ENCODE measurements at places on chromosomes 16 and 17.

DNA sequence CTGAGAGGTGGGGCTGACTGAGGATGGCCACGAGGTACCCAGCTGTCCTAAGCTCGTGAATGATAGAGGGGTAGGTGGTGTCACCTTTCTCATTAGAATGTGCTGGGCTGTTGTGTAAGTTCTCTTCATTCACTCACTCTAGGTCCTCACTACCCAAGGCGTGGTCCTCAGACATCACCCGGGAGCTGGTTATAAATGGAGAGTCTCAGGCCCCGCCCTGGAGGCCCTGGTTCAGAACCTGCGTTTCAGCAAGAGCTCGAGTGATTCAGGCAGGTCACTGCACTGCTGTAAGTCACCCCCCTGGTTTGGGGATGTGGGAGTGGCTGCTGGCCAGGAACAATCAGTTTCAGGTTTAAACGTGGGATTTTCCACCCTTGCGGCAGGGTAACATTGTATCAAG lies 139.8 kb downstream of the FOXL1 start:
- peak; percentile 34 for DNase-seq

GRCh38 chr16:50573947-50574744 lies 25.9 kb downstream of the NKD1 start:
- DNase-seq = no peak

DNA sequence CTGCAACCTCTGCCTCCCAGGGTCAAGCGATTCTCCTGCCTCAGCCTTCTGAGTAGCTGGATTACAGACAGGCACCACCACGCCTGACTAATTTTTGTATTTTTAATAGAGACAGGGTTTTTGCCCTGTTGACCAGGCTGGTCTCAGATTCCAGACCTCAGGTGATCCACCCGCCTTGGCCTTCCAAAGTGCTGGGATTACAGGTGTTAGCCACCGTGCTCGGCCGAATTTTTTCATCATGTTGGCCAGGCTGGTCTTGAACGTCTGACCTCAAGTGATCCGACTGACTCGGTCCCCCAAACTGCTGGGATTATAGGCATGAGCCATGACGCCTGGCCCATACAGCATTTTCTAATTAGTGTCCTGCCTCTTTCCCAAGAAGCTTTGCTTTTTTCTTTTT lies 52.7 kb upstream of the ADORA2B start:
- DNase-seq = no peak

GRCh38 chr17:55710829-55711496 lies 11.7 kb downstream of the TMEM100 start:
- peak; percentile 53 for DNase-seq

- DNase-seq = peak; percentile 31
Measured at GRCh38 chr17:40480501-40481003, 20.9 kb downstream of the TNS4 start.

DNA sequence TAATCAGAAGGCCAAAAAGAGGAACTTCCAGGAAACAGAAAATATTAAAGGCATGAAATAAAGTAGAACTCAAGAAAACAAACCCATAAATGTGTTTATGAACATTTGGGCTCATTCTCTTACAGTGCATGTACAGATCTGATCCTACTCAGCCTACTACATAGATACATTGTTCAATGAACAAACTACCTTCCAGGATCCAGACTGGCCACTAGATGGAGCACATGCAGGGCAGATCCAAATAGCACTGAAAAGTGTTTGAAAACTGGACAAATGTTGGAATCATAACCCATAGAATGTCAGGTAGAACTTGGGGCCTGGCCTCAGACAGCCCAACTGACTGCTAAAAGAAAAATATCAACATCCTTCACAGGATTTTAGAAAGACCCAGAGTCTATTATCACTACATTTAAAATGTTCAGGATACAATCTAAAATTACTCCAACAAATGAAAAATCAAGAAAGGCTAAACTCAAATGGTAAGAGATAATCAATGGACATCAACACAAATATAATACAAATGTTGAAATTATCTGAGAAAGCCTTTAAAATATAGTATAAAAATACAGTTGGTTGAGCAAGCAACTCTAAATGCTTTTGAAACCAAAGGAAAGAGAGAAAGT lies 122.4 kb upstream of the NUDT7 start:
- peak; percentile 84 for DNase-seq

DNA sequence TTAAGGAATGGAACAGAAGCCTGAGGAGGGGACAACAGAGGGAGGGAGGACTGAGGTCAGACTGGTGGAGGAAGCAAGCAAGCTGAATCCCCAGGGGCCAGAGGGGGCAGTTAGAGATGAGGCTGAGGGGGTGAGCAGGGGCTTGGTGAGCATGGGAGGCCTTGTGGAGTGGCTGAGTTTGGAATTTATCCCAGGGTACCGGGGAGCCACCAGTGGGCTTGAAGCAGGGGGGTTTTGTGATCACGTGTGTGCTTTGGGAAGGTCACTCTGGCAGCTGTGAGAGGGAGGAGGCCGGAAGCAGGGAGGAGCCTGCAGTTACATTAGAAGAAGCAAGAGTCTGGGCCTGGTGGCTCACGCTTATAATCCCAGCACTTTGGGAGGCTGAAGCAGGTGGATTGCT lies 9.8 kb upstream of the CTCF start:
- no peak for DNase-seq

DNA sequence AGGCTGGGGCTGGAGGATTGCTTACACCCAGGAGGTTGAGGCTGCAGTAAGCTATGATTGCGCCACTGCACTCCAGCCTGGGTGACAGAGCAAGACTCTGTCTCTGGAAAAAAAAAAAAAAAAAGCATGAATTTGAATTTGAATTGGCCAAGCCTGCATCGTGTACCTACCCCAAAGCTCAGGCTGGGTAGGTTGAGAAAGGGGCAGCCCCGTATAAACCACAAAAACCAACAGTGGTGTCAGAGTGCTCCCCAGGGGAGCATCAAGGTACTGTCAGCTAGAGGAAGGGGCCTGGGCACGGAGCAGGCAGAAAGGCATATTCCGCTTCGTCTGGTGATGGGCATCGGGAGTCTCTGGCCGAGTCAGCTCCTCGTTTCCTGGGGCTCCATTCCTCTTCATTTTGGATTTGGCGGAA lies 40.9 kb downstream of the RAP1GAP2 start:
- no peak for DNase-seq

GRCh38 chr16:20385844-20386832 lies 18.4 kb downstream of the PDILT start:
- DNase-seq = peak; percentile 74

GRCh38 chr17:47290870-47291241 lies 32.9 kb upstream of the EFCAB13 start:
- DNase-seq = no peak

DNA sequence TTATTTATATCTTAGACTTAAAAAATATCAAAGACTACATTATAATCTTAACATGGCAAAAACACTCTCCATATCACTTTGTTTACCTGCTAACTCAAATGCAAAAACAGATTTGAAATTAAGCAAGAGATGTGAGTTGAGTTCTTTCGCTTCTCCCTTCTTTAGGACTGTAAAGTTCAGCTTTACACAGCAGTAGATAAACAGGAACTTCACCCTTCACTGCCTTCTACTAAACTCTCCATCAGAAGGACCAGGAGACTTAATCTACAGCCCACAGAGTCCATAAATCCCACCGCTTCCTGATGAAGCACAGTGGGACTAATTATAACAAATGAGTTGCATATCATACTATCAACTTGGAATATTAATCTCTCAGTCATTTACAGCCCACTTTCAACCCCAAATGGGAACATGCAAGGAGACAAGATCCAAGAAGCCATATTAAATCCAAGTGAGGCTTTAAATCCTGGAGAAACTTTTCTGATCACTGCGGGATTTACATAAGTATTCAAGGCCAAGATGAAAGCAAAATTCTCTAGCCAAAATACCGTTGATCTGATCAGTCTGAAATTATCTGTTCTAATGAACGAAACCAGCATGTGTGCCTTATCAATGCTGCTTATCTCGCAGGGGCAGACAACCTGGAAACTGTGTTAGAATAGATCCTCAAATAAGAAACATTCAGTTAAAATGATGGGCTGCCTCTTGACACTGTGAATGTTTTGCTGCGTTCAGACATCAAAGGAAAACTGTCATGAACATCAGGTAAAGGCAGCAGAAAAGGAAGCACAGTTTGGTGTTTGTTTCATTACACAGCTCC lies 1.6 kb downstream of the AMFR start:
- DNase-seq = peak; percentile 15

DNA sequence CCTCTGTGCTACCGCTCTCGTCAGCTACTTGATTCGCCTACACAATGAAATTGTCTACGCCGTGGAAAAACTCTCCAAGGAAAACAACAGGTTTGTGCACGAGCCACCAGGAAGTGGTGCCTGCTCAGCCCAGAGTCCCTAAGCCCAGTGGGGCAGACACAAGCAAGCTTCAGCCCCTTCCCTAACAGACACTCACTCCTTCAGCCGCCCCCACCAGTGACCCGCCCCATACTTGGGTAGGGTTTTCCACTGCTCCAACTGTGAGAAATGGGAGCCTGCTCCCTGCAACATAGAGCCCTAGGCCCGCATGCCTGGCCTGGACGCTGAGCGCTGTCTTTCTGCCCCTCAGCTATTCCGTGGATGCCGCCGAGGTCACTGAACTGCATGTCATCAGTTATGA lies 28.6 kb upstream of the ENDOV start:
- DNase-seq = no peak

DNA sequence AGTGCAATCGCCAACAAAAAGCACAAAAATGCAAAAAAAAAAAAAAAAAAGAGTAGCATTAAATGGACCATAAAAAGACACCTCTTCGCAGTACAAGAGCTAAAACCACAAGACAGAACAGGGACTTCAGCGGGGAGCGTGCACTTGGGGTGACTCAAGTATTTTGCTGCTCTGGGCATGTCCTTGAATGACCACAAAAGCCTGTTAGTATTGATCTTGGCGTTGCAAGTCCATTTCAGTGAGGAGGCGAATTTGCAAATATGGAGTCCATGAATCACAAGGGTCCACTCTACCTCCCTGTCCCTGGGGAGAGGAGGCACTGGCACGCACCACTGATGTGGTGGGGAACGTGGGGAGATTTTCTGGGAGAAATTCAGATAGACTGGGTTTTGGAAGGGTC lies 78.9 kb downstream of the CNGB1 start:
- DNase-seq = no peak

DNA sequence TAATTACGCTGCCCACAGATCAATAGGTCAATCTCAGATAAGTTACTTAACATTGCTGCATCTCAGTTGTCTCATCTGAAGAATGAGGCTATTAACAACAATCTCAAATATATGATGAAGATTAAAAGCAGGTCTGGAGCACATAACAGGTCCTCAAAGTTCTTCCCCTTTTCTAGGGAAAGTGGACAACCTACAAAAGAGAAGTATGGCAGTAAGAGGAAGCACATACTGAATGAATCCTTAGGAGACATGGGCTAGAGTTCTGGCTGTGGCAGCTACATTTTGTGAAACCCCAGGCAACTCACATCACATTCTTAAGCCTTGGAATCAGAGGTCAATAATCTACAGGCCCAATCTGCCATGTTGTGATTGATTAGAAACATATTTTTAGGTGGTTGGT lies 180.6 kb downstream of the PCTP start:
- DNase-seq = no peak

DNA sequence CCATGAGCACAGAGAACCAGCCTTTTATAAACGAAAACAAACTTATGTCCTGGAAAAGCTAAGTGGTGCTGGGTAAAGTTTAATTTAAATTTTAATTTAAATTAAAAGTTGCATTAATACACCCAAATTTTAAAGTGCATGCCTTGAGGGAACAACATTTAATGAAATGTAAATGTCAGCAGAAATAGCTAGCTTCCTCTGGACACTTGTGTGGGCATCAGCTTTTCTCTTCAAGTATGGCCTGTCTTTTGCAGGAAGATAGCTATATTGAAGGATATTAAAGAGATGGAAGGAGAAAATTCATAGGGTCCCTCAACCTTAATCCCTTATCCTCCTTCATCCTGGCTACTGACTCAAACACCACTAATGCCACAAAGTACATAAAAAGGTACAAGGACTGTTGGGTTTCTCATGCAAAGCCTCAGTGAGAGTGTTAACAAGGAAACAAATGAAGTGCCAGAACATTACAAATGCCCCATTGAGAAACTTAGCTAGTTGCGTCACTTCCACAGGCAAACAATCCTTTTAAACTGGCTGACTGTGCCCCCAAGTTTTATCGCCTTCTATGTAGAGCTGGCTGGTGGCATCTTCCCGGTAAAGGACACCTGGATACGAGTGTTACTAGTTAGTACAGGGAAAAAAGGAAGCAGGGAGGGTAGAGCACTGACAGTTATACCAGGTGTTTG lies 14.1 kb downstream of the PHF12 start:
- no peak for DNase-seq

GRCh38 chr17:55521186-55521585 lies 9.9 kb upstream of the SMIM36 start:
- no peak for DNase-seq

- peak; percentile 65 for DNase-seq
Measured at GRCh38 chr17:8326511-8327302, 12.9 kb upstream of the ODF4 start.

DNA sequence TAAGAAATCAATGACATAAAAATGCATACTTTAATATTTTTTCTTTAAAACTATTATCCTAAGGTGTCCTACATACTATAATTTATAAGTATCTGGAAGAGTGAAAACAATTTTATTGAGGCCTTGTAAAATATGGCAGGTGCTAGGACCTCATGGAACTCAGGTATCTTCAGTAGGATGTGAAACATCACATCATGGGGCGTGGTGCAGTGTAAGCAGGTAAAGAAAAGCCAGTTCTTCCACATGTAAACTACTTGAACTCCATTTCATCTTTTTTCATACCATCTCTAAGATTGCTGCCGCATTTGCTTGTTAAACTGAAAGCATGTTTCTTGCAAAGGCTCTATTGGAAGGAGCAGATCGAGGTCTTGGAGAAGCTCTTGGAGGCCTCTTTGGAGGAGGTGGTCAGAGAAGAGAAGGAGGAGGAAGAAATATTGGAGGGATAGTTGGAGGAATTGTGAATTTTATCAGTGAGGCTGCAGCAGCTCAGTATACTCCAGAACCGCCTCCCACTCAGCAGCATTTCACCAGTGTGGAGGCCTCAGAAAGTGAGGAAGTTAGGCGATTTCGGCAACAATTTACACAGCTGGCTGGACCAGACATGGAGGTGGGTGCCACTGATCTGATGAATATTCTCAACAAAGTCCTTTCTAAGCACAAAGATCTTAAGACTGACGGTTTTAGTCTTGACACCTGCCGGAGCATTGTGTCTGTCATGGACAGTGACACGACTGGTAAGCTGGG lies at the start of gene CAPNS2:
TSS of gene CAPNS2 (plus strand) at position 253 of the 744 bp plus-strand sequence. CDS start at position 326, 73 bp downstream.
- no peak for DNase-seq

DNA sequence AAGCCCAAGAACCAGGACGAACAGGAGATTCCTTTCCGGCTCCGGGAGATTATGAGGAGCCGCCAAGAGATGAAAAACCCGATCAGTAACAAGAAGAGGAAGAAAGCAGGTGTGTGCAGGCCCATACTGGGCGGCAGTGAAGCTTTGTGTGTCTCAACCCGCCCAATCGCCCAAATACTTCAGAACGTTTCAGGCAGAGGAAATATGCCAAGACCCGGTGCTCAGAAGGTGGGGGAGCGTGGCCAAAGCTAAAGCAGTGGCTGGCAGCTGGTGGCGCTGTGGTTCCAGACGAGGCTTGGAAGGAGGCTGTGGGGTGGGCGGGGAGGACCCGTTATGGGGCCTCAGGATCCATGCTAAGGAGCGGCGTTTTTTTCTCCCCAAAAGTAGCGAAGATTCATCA lies 1.2 kb downstream of the CCDC137 start:
- DNase-seq = peak; percentile 18

- DNase-seq = no peak
Measured at GRCh38 chr16:6852643-6853225, 479.9 kb upstream of the RBFOX1 start.

GRCh38 chr17:22516861-22517636 lies 824.7 kb downstream of the KCNJ18 start:
- no peak for DNase-seq
